ENCODE measurements at places on chromosomes 16 and 17.

DNA sequence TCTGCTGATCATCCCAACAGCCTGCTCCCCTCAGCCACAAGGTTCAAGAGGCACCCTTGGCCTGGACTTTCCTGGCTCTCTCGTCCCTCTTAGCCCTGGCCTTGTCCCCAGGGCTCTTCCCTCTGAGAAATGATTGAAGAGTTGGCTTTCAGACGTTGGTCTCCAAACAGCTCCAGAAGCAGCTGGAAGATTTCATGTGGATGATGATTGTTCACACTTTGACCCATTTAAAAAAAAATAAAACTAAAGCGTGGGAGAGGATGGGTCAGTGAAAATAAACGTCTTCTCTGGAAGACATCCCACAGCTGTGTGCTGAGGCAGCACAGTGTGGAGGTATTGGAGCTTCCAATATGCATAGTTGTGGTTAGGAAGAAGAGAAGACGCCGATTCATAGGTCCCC, 54.7 kb upstream of the CDH11 start:
- no peak for DNase-seq

DNA sequence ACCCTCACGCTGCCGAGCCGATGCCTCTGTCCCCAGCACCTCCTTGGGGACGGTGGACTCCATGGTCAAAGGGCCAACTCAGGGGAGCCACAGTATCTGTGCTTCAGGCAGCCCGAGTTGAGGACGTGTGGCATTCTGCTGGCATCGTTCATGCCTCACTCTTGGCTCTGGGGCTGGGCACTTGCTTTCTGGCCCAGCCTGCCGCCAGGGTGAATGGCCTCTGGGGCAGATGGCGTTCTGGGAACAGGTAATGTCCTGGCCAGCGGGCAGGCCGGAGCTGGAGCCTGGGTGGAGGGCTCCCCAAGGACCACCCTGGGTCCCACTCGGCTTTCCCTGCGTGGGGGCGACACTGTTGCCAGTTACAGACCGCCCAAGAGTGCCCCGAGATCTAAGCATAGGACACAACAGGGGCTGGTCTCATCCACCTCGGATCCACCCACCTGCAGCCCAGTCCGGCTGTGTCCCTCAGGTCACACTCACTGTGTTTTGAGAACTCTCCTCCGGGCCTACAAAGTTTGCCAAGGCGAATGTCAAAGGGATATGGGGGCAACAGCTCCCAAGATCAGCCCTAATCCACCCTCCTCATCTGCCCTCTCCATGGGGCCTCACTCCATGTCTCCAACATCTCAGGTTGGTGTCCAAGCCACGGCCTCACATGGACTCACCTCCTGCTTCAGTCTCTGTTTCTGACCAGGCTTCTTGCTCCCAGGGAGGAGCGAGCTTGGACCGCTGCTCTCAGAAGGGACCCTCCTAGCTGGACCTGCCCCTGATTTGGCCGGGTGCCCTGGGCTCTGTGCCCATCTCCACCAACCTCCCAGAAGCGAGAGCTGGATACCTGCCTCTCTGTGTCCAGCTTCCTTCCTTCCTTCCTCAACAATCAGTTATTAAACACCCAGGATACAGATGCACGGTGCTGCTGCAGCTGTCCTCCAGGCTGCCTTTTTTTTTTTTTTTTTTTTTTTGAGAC, 60.8 kb downstream of the TMEM235 start:
- DNase-seq: no peak

- no peak for DNase-seq
Observed at GRCh38 chr16:54696970-54697369, 233.7 kb upstream of the IRX5 start.

DNA sequence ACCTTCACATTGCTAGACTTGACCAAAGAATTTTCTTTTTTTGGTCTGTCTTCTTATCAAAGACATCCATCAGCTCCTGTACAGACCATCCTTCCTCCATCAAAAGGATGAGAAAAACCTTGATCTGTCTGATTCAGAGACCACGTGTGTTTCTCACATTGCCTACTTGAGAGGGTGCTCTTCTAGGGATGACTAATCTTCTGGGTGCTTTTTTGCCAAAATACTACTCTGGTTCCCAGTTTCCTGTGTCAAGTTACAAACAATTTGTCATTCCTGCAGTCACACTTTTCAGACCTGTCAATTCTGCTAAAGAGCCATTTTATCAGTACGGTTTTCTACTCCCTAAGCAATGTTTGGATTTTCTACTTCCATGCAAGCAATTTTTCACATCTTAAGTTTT, 492.2 kb downstream of the CDH11 start:
- DNase-seq: no peak

DNA sequence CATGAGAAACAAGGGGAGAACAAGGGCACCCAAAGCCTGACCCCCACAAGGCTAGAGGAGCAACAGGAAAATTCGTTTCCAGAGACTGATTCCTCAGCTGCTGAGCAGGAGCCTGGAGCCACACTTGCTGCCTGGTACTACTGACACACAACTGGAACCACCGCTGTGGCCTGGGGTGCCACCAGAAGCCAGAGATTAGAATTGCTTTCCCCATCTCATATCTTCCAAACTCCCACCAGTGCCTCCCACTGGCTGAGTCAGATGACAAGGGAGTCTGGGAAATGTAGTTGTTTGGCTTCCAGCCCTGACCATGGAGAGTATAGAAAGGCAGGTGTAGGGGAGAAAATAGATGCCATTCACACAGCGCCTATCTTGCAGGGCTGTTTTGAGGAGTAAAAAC, 4.1 kb upstream of the TMEM11 start:
- peak; percentile 65 for DNase-seq

DNA sequence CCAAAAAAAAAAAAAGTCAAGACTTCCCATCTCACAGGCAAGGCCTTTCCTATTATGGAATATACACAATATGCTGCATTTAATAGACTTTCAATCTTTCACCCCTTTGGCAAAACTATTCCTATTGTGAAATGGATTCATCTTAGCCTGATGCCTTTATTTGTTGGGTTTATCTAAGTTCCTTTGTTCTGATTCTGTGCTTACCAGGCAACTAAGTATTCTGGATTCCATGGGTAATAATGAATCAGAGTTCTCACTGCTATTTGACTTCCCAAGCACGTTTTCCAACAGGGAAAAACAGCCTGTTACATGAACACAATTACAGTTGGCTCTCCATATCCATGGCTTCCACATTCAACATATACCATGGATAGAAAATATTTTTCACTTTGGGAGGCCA, 135.5 kb downstream of the MYO1D start:
- DNase-seq: no peak

GRCh38 chr16:81550432-81550808, 105.8 kb downstream of the CMIP start:
- no peak for DNase-seq

- no peak for DNase-seq
Observed at GRCh38 chr16:80710918-80711317, 93.5 kb downstream of the CDYL2 start.

DNA sequence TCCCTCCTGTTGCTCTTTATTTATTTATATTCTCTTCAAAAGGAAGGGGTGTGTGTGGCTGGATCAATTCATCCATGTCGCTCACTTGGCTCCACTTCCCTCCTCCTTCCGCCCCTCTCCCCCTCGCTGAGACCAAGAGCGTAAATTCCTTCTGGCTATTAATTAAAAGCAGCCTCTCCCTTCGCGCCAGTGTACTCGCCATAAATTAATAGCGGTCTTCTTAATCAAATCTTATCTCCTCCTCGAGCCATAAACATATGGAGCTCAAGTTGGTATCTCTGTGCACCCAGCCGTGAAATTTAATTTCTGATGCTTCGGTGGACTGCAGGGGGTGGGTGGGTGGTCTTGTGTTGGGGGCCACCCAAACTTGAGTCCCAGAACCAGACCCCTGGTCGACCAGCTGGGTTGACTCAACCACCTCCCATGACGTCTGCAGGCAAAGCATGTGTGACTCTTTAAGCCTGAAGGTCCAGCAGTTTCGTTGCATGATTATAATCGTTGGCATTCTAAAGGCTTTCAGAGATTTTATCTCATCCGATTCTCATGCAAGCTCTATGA, 57.9 kb downstream of the SDK2 start:
- no peak for DNase-seq

GRCh38 chr17:32944248-32945020, 16.5 kb downstream of the TMEM98 start:
- no peak for DNase-seq

DNA sequence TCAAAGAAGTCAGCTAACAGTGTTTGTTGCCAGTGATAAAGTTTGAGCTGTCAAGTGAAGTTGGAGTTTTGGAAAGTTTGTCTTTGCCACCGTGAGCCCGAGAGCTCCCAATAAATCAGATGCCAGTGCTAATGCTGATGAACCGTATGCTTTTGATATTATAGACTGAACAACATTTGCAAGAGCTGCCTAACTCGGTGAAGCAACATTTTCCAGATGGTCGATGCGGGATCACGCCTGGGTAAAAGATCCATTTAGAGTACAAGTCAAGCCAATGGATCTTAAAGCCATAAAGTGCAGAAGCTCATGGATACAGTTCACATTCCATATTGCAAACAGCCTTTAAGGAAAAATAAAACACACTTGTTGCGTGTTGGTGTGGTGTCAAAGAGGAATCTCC, 9.6 kb downstream of the BANP start:
- DNase-seq: no peak

GRCh38 chr17:83192161-83192788, 112.9 kb downstream of the METRNL start:
- no peak for DNase-seq

GRCh38 chr16:73053364-73054124, 5.6 kb upstream of the ZFHX3 start:
- DNase-seq: no peak

DNA sequence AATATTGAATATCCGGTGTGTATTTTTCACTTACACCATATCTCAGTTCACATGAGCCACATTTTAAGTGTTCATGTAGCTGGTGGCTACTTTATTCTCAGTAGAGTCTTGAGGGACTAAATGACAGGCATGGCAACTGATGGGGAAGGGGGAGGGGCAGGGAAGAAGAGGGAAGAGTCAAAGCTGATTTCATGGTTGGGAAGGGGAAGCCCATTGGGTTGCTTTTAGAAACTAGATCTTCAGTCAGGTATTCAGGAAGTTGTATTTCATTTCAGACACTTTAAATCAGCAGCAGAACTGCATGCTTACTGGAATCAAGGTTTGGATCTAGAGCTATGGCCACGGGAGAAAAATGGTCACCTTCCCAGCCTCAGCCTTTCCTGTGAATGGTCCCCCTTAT, 2.9 kb upstream of the WIPI1 start:
- no peak for DNase-seq

DNA sequence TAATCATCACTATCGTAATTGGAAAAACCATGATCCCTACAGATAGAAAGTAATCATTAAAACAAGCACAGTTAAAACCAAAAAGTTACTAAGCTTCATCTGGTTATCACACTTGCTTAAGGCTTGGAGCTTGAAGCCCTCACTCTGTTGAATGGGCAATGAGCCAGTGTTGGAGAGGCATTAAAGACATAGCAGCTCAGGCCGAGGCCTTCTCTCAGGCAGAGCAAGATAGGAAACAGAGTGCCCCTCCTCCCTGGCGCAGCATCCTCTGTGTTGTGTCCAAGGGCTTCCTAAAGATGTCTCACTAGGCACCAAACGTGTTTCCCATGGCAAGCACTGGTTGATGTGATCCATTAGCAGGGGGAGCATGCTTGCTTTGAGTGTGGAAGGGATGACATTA, 34.9 kb upstream of the LGALS9 start:
- DNase-seq: no peak

- DNase-seq: no peak
Observed at GRCh38 chr16:59878479-59878878, 1144.4 kb upstream of the GOT2 start.

DNA sequence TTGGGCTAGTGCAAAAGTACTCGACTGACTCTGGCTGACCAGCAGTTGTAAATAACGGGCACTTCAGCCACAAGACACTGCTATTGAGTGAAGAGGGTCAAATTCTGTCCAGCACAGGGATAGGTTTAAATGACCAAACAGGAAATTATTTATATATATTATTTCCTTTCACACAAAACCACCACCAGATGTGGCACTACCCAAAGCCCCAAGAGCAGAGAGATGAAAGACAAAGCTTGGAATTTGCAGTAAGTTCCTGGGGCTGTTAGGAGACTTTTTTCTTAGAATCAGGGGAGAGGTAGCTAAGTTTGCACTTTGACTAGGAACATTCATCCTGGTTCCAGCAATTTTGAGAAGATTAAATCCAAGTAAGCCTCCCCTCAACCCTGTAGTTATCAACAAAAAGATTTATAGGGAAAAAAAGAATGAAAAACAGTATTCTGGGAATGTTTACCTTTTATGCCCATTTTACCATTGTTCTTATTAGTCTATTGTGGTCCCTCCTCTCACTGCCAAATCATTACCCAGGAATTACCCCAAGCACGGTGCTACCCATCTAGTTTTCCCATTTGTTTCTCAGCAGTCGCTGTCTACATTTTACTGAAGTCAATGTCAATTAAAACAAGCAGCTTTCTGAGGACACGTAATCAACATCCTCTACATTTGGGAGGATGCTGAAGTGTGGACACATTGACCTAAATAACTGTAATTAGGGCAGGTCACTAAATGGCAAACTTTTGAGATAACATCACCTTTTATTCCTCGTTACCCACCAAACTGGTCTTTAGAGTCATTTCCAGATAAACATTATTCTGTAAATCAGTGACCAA, 43.5 kb downstream of the GRB7 start:
- DNase-seq: no peak

- no peak for DNase-seq
Observed at GRCh38 chr17:30341703-30342249, 7.9 kb upstream of the TMIGD1 start.

DNA sequence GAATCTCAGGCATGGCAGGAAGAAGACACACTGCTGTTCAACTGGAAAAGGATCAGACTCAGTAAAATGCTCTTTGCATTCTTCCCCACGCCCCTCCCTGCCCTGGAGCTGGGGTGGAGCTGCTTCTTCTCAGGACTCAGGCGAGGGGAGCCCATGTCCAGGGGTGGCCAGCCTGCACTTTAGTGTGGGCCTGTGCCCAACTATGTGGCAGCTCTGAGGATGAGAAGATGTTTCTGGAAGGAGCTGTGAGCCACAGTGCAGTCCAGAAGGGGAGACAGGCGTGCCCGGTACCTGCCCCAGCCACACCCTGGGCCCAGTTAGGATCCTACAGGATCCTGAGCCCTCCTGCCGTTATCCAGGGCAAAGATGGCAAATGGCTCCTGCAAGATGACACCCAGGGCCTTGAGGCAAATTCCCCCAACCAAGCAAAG, 120.3 kb downstream of the ANKRD11 start:
- DNase-seq: no peak

DNA sequence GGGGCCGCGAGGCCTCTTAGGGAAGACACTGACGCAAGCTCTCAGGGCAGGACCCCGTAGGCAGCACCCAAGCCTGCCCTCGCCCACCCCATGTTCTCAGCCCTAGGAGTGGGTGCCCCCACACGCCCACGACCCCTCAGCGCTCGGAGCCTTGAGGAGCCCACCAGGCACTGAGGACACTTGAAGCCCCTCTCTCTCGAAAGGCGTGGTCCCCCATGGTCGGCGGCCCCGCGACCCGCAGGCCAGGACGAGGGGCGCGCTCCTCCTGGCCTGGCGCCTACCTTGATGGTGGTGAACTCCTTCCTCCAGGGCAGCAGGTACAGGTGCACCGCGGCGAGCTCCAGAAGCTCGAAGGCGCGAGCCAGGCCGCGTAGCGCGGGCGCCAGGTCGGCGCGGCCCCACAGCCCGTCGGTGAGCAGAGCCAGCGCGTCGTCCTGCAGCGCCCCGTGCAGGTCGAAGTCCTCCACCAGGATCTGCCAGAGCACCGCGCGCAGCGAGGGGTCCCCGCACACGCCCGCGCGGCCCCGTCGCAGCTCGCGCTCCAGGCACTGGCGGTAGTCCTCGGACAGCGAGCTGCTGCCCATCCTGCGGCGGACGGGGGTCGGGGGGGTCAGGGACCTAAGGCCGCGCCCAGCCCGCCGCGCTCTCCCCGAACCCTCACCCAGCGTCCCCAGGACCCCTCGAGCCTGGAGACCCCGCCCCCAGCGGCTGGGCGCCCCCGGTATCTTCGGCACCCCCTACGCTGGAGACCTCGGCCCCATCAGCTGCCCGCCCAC, 668 bp downstream of the SPATA2L start:
- peak; percentile 62 for DNase-seq
